AML-193 (cell line): ENCODE measurements at places on chromosomes 12 and 14.

- peak; percentile 13 for DNase-seq
These were observed 153.2 kb upstream of the DDHD1 start for GRCh38 chr14:53306267-53306721.

DNA sequence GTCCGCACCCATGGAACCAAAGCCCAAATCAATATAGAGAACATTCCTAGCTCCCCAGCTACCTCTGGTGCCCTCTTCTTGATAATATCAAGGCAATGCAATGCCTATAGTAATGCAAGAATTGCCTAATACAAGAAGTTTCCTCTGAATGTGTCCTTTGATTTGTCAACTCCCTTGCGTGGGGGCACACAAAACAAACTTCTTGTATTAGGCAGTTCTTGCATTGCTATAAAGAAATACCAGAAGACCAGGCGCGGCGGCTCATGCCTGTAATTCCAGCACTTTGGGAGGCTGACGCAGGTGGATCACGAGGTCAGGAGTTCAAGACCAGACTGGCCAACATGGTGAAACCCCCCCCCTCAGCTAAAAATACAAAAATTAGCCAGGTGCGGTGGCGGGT, 10.4 kb upstream of the ITPK1 start:
- no peak for DNase-seq

DNA sequence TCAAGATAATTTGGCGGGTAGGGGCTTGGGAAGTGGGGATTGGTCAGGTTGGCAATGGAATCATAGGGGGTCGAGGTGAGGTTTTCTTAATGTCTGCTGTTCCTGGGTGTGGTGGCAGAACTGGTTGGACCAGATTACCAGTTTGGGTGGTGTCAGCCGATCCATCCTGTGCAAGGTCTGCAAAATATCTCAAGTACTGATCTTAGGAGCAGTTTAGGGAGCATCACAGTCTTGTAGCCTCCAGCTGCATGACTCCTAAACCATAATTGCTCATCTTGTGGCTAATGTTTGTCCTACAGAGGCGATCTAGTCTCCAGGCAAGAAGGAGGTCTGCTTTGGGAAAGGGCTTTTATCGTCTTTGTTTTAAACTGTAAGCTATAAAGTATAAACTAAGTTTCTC, 868.4 kb downstream of the DIO2 start:
- DNase-seq, result no peak

DNA sequence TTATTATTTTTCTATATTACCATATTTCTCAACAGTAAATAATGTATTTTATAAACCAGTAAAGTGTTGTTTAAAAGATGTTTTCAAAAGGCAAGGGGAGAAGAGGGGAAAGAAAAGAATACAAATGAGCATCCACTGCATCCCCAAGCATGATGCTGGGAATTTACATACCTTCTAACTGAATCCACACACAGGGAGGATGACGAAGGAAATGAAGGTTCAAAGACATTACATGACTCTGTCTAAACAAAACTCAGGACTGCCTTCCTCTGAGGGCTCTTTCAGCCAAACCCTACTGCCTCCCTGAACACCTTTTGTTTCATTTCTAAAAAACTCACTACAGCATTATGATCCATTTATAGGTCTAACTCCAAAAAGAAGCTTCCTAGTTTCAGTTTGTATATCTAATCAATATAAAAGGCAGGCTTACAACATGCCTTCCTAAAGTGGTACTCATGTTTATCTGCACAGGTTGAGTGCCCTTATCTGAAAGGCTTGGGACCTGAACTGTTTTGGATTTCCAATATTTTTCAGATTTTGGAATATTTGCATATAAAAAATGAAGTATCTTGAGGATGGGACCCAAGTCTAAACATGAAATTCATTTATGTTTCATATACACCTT, 30.3 kb downstream of the DICER1 start:
- DNase-seq, result no peak

DNA sequence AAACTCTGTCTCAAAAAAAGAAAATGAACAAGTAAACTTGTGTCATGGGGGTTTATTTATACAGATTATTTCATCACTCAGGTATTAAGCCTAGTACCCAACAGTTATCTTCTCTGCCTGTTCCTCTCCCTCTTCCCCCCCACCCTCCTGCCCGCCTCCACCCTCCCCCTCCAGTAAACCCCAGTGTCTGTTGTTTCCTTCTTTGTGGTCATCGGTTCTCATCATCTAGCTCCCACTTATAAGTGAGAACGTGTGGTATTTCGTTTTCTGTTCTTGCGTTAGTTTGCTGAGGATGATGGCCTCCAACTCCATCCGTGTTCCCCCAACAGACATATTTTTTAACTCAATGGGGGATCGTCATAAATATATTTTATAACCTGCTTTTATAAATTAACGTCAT, 12.3 kb downstream of the IL31 start:
- DNase-seq, result no peak

DNA sequence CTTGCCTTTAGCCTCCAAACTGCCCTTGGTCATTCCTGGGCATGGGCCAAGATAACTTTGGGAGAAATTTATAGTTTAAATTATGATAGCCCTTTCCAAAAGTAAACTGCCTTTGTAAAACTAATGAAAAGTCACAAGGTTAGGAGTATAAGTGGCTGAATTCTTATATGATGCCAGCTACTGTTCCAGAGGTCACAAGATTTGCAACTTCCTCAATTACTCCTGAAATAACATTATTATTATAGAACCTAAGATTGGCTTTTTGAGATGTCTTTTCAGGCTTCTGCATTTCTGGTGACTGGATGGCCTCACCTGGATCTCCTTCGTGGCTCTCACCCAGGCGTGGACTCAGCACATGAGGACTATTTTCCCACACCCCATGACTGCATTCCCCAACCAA, 55.0 kb downstream of the OSBPL8 start:
- DNase-seq, result peak; percentile 18

DNA sequence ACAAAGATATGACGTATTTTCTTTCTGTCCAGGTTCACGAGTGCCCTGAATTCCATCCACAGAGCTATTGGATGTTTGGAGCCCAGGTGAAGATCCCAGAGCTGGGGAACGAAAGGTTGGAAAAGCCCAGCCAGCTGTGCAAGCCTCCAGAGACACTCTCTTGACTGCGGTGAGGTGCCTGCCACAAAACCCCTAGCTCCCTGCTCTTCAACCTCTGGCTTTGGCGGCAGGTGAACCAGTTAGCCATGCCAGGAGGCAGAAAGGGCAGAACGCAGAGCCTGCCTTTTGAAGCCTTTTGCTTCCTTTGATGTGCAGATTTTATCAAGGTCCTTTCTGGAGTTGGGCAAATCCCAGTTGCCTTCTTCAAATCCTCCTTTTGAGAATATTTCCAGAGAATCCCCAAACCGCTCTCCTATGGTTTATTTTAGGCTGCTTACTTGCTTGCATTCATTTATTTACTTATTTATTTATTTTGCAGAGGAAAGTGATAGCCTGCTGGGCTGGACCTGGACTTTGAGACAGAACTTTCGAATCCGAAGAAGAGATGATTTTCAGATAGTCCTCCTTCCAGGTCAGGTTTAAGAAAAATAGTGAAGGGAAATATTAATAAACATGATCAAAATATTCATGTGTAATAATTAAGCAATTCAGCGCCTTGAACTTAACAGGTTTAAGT, 411.2 kb upstream of the TBX3 start:
- no peak for DNase-seq

DNA sequence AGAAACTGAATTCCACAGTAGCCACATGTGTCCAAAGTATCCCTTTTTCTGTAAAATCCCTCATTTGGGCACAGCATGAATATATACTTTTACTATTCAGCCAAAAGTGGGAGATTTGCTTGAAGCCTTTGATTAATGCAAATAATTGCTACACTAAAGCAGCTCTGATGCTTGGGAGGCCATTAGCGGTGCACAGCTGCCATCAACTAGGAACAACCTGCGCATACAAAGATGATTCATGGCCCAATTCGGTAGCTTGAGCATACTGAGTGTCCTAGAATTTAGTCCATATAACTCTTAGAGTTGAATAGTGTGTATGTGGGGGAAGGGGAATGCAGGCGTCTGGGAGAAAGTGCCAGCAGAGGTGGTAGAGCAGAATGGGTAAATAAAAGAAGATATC, 277.0 kb upstream of the RMST start:
- DNase-seq, result no peak

- no peak for DNase-seq
These were observed 29.4 kb upstream of the ETFBKMT start for GRCh38 chr12:31629756-31630732.

DNA sequence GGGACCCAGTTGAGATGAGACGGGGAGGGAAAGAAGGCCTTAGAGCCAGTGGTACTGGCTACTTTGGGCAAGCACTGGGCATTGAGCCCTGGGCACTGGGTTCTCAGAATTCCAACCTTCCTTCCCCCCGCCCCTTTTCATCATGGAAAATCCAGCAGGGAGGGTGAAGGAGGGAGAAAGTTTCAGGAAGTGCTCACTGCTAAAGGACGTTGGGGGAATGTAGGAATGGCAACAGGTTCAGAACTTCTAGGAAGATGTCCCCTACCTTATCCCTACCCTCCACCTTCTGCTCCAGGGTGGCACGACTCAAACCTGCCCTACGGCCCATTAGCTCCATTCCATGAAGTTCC, 4.2 kb upstream of the TNS2 start:
- DNase-seq, result no peak
